ENCODE measurements at places on chromosomes 16 and 17. TPM values are rescaled to one million over a fixed set of nuclear protein-coding genes. Genes with fewer than 3 reads are reported as not detected.

GRCh38 chr16:69917739-69918138 is 33.4 kb upstream of the CLEC18A start:
- no peak for DNase-seq

DNA sequence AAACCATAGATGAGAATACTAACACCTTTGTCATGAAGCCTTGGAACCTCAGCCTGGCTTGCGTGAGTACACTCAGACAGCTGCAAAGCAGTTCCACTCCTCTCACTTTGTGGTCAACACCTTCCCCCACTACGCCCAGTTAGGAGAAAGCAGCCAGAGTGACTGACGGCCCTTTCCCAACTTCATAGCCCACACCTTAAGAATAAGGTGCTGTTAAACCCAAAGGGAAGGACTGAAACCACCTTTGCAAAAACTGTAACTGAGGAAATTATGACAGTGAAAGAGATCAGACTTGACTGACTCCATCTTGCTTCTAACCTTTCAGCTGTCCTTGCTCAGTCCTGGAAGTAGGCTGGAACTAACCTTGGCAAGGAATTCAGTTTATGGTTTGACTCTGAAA is 13.7 kb downstream of the N4BP1 start:
- DNase-seq = peak; percentile 43

GRCh38 chr17:66647391-66647983 is 187.4 kb upstream of the CACNG5 start:
- no peak for DNase-seq

DNA sequence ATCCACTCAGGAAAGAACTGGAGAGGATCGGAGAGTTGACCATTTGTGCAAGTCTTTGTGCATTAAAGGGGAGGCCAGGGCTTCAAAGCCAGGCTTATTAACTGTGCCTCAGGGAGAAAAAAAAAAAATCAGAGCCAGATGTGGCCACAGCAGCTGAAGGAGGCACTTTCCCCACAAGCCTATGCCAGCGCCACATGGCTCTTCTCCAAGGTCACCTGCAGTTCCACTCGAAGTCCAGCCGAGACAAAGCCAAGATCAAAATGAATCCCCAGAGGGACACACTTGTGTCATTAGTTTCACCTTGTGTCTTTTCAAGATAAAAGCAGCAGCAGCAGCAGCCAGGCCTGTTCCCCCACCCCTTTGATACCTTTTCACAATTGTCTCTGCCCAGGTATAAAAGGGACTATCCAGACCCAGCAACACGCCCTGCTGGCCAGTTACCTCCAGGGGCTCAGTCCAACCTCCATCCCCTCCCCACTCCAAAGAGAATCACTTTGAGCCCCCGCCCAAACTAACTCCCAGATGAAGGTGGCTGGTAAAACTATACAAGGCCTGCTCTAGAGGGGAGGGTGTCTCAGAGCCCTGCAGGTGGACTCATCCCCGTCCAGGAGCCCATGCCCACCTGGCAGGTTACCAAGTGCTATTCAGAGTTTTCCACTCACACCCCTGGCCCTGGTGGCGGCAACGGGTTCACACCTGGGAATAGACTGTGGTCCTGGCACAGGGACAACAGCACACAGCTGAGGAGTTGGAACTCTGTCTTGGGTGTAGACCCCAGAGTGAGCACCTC is 29.2 kb downstream of the AXIN2 start:
- no peak for DNase-seq

GRCh38 chr16:68236137-68236825 is 354 bp upstream of the ESRP2 start:
- DNase-seq = peak; percentile 22

DNA sequence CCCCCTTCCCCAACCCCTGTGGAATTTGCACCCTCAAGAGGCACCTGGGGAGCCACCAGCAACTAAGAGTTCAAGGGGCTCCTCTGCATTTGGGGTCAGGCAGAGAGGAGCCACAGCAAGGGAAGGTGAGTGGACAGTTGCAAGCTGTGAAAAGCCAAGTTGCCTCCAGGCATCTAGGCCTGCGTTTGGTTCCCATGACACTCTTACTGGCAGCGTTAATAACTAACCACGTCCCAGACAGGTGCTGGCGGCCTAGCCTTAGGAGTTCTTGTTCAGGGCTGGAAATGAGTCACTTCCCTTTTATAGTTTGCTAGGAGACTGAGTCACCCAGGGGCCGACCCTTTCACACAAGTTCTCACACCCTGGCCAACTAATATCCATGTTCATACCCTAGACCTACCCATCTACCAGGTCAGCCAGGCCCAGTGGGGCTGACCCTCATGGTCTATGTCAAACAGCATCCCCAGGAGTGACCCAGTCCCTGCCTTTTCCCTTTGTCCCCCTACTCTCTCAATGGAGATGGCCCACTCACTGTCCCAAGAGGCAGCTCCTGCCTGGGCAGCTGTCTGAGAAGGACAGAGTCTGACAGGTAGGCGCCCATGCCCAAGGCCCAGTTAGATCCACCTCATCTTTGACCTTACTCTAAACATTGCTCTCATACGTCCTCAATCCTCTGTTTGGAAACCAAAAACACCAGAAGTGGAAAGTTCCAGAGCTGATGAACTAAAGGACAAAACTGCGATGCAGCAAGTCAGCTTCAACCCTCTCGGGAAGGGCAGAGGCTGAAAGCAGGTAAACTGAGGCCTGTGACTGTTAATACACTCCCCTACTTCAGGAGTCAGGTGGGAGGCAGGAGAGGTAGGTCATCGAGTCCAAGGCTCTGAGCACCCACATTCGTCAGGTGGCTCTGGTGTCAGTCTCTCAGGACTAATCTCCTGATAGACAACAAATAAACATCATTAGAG is 300.6 kb downstream of the SOX9 start:
- DNase-seq = no peak

DNA sequence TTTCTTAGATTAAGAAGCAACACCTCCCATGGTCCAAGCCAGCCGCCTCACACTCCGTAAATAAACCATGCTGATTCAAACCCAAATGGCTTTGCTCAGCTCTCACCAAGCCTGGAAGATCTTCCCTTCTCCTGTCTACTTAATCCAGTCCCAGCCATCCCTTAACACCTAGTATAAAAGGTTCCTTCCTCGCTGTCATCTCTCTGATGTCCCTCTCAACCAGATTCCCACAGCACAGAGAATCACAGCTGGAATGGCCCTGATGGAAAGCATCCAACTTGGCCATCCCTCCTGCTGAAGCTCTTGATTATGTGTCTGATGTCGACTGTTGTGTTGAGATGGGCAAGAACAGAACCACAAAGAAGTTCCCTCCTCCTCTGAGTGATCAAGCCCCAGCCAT is 50.6 kb upstream of the ADCY9 start:
- DNase-seq = no peak

IST1 gene
- 98.3 TPM for polyA plus RNA-seq

- DNase-seq = no peak
Measured at GRCh38 chr17:50192144-50192617, 9.2 kb downstream of the COL1A1 start.

DNA sequence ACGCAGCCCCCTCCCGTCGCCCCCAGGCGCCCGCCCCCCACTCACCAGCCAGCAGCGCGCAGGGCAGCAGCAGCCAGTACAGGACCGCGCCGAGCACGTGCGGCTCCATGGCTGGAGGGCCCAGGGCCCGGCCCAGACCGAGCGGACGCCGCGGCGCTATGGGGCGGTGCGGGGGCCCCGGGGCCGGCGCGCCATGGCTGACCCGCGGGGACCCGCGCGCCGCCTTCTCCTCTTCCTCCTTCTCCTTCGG is 239 bp downstream of the PIEZO1 start:
- no peak for DNase-seq

DNA sequence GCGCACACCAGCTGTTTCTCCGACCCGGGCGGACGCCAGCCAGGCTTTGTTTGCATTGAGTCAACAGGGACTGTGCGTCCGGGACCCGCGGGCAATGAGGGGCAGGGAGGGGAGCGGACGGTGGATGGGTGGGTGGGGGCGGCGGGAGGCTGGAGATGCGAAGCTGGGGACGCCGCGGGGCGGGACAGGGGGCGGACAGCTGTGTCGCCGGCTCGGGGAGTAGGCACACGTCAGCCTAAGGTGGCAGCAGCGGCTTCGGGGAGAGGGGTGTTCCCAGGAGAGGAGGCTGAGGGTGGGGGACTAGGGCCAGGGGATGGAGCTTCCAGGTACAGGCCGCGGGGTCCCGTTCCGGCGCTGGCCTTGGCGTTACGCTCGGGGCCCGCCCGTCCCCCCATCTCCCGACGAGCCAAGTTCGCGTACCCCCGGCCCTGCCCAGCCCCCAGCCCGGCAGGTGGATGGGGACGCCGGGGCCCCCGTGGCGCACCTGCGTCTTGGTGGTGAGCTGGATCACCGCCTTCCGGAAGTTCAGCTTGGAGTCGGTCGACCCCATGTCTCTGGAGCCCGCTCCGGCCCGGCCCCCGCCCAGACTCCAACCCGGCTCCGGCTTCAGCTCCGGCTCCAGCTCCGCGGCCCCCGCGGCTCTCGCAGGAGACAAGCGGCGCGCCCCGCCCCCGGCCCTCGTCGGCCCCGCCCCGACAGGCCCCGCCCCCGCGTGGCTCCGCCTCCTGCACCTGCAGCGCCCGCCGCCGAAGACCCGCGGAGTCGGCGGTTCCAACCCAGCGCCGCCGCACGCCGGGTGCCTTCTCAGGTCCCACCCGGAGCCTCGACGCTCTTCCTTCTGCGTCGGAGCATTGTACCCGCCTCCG is at the start of gene HID1:
TSS of gene HID1 (minus strand) at position 653 of the 866 bp plus-strand sequence. CDS start at position 550, 103 bp downstream.
- peak; percentile 57 for DNase-seq

TLCD1 gene
- polyA plus RNA-seq = not detected

- DNase-seq = no peak
Measured at GRCh38 chr16:54351171-54351570, 64.6 kb upstream of the IRX3 start.

DNA sequence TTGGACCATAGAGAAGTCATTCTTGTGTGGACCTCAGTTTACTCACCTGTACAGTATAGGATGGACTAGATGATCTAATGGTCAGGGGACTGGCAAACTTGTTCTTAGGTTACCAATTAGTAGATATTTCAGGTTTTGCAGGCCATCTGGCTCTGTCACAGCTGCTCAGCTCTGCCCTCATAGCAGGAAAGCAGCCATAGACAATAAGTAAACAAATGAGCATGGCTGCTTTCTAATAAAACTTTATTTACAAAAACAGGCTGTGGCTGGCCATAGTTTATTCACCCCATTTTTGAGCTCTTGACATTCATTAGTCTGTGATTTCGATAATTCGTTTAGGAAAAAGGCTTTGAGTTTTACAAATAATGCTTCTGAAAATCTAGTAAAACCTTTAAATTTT is 12.7 kb downstream of the BPTF start:
- DNase-seq = no peak

TERB1 gene
- not detected for polyA plus RNA-seq

CEMP1 gene
- polyA plus RNA-seq = 0.90 TPM

RUNDC3A gene
- not detected for polyA plus RNA-seq

KRTAP1-5 gene
- polyA plus RNA-seq = not detected

CLEC3A gene
- polyA plus RNA-seq = not detected

DNA sequence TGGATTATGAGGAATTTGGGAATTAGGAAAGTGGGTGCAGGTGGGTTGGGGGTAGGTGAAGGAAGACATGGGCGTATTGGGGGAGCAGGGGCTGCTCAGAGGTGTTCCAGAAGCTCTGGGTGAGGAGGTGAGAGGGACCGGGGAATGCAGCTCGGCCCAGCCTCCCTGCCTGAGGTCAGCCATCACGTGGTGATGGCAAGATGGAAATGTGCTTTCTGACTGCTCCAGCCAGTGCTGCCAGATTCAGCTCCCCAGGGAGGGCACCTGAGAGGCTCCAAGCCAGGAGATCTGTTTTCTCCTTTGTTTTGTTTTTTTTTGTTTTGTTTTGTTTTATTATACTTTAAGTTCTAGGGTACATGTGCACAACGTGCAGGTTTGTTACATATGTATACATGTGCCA is 35.2 kb upstream of the STH start:
- DNase-seq = no peak

GRCh38 chr17:18190628-18191235 is 7.1 kb downstream of the ALKBH5 start:
- no peak for DNase-seq

DNA sequence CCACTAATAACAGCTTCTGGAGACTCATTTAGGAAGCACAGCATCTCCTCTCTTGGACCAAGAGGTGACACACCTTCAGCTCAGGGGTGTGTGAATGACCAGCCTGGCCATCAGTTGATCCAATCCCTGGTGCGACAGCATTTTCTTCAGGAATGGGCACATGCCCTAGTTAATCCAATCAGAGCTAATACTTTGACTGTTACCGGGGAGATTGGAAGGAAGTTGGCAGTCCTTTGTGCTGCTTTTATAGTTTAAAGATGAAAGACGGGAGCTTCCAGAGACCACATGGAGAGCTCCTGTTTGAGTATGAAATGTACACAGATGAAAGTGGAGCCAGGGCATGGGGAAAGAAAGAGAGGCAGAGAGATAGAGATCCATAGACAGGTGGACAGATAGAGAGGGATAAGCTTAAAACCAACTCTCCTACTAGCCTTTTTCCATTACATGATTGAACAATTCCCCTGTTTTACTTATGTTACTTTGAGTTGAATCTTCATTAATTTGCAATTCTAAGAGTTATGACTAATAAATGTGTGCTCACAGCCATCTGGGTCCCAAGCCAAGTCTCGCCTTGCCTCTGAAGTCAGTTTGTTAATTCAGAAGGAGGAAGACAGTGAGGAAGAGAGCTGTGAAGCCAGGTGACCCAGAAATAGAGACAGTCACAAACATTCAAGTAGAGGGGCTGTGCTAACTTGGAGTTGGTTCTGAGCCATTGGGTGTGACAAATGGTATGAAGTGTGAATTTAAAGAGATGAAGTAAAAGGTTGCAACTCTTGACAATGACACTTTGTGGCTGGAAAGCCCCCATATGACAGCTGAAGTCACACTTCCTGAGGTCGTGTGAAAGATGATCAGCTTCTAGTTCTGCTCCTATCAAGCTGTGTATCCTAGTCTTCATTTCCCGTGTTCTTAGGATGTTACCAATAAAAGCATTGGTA is 120.0 kb upstream of the GOT2 start:
- DNase-seq = peak; percentile 29

- DNase-seq = no peak
Measured at GRCh38 chr16:48347191-48347865, 37.9 kb downstream of the SIAH1 start.

TP53TG3B gene
- polyA plus RNA-seq = not detected

DNA sequence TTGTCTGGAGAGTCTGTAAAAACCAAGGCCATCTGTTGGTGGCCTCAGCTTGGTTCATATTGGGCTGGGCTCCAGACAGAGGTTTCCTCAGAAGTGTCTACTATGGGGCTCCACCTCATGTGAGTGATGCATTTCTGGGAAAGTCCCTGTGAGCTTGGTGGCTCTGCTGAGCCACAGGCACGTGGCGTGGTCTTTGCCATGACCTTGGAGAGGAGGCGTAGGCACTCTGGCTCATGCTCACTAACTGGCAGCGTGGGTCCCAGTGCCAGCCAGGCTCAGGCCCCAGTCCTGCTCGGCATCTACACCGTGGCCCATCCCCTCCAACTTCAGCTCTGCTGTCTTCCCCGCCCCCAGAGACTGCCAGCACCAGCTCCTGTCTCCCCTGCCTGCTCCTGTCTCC is 10.7 kb upstream of the SMTNL2 start:
- no peak for DNase-seq

DNA sequence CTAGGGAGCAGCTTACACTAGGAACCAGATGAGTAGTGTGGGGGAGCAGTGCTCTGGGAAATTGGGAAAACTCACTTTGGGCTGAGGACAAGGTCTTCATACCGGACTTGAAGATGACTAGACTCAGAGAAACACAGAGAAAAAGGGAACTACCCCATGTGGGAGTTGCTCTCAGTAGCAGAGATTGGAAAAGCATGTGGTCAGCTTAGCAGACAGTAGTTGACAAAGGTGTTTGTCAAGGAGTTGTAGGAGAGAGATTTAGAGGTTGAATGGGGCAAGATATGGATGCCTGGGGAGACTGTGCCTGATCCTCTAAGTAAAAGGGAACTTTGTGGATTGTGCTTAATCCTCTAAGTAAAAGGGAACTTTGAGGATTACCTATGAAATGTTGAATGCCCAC is 194.5 kb upstream of the COX10 start:
- DNase-seq = no peak

Measured in immature natural killer cell (primary cell).